ENCODE measurements at places on chromosomes 4 and X. TPM values are rescaled to one million over a fixed set of nuclear protein-coding genes. Genes with fewer than 3 reads are reported as not detected.

DNA sequence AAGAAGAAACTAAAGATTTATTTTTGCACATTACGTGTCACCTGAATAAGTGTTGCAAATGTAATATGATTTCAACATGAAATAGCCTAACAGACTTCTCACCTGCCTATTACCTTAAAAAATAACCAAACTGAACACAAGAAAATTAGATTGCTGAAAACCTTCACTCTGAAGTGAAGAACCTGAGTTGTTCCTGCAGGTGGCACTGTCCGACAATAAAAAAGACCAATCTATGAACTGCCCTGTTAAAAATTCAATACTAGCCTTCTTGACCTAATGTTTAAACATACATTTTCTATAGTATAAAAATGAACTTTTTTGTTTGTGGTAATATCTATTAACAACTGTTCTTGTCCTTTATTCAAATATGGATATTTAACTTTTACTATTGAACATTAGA is 69.2 kb upstream of the PNPLA4 start:
- no peak for DNase-seq

DNA sequence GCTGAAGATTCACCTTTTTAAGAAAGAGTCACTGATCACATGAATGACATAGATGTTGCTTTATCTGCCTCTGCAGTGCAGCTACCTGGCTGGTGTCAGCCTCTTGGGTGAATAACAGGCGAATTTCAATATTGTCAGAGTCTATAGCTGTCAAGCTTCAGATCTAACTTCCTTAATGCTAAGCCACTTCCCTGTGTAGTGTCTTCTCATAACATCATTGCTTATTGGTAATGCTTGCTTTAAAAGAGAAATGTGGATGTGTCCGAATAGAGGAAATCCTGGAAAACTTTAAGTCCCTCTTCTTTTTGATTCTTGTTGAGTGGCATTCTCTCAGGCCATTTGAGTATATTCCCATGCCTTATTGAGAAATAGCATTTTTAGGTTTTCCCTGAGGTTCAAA is 7.3 kb upstream of the IGFBP7 start:
- DNase-seq: no peak

DNA sequence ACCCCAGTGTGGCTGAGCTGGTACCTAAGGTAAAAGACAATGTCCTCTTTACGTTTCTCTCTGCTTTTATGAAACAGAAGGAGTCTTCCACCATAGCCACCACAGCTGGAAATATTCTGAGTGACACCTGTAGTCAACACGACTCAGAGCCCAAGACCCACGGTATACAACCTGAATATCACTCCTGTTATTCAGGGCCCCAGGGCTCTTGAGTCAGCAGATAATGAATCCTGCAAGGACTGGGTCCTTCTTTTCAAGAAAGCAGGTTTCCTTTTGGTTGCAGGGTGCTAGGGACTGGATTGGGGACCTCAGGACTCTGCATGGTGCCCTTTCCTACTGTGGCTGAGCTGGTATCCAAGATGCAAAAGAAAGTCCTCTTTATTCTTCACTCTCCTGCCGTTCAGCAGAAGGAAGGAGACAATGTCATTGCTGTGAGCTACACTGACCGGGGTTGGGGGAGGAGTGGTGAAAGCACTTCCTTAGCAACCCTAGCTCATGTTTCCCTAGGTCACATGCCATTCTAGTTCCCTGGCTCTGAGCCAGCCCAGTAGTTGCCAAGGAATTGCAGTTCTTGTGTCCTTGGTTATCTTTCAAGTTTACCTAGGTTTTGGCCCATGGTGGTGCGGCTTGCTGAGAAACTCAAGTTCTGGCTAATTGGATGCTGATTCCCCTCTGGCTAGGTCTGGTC is 23.7 kb upstream of the UNC5C start:
- no peak for DNase-seq

GRCh38 chr4:125334926-125335325 is 20.2 kb downstream of the FAT4 start:
- DNase-seq: no peak

- peak; percentile 90 for DNase-seq
Measured at GRCh38 chrX:153474718-153475117, 4.3 kb upstream of the HAUS7 start.

DNA sequence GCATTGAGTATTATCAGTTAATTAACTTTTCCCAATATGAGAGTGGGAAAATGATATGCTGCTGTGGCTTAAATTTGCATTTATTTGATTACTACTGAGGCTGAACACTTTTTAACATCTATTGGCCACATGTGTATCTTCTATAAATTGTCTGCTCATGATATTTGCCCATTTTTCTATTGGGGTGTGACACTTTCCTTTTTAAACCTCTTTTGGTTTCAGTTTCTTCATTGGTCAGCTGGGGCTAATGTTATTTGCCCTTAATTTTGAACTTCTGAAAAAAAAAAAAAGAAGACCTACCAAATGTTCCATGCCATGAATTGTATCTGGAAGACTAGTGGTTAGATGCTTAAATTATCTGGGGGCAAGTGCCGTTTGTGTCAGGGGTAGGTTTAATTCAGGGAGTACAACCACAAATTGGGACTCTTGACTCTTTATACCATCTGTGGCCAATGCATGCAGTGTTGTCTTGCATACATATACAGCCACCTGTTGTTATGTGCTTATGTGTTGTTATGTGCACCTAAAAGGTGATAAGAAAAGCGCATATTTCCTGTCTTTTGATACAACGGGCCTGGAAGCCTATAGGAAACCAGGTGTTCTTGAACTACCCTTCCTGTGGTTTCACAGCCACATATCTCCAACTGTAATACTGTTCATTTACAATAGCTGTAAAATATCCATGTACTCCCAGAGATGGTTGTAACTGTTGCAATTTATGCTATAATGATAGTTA is 49.0 kb downstream of the SH2D1A start:
- DNase-seq: no peak

GRCh38 chr4:138851391-138852335 is 163.9 kb upstream of the NOCT start:
- DNase-seq: no peak

DNA sequence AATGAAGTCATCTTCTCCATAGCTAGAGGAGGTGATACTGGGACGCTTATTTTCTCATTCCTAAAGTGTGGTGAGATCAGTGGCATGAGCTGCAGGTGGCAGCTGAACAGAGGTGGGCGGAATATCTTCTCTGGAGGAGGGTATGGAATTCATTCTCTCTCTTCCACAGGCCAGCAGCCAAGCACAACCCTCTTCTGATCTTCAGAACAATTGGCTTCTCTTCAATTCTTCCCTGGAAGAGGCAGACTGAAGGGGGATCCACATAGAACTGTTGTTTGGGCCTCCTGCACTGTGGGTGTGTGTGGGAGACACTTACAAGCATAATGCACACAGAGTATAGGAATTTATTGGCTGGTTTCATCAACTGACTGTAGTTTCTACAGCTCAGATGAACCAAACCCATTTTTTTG is 180.4 kb upstream of the RASGEF1B start:
- no peak for DNase-seq

- no peak for DNase-seq
Measured at GRCh38 chr4:15077969-15078368, 75.7 kb downstream of the CPEB2 start.

- DNase-seq: no peak
Measured at GRCh38 chr4:45410701-45411210, 684.4 kb upstream of the GNPDA2 start.

DNA sequence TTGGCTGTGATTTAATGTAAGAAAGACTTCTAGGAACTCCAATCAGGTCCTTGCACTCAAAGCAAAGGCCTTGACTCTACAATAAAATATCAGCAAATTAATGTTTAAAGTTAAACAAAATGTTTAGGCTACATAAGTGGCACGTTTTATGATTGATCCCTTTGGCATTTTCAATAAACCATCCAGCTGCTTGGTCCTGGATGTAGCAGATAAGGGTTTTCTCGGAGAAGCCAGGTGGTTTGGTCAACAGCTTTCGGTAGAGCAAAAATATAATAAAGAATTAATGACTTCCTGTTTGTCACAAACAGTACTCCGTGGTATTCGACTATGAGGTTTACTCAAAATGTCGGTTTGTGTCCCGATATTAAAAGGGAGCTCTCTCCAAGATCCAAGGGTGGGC is 95.8 kb downstream of the GEMIN8 start:
- DNase-seq: no peak

DNA sequence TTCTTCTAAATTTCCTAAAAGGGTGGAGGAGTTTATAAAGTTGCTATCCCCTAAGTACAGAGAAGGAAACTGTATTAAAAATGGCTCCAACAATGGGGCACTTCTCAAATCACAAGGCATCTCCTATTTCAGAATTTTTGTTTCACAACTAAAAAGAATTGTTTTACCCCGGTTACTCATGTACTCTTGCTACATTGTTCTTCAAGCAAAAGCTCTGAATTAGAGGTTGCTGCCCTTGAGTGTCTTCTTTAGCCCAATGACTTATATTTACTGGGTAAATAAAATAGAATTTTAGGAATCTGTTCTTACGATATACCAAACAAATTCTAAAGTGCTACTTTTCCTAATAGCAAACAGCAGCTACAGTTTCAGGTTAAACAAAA is 67.5 kb downstream of the PPEF2 start:
- DNase-seq: no peak

The YTHDC1 gene
- 83.8 TPM for total RNA-seq

- no peak for DNase-seq
Measured at GRCh38 chrX:151790481-151791160, 56.1 kb downstream of the CNGA2 start.

The TRIM61 gene
- total RNA-seq: 1.2 TPM

The GPR173 gene
- 1.3 TPM for total RNA-seq

DNA sequence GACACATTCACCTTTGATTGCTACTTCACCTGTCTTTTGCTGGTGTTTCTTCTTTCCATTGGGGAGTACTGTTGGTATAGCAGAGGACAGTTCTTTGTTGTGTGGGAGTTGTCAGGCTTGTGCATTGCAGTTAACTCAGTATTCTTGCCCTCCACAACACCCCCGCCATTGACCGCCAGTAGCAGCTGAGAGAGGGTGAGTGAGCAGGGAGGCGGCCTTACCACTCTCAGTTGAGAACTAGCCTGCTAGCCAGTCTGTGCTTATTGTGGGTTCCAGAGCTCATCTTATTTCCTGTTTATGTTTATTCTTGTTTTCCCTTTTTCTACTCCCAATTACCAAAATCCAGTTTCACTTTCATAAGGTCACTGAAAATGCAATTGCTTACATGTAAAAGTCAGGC is 52.2 kb downstream of the STIM2 start:
- DNase-seq: no peak

The HPSE gene
- total RNA-seq: 9.1 TPM

The GABRG1 gene
- total RNA-seq: not detected

The TMEM33 gene
- 41.0 TPM for total RNA-seq

GRCh38 chrX:38999967-39000745 is 198.9 kb downstream of the MID1IP1 start:
- DNase-seq: no peak

The DYNLT3 gene
- total RNA-seq: 38.2 TPM

The SH3D19 gene
- 100 TPM for total RNA-seq

DNA sequence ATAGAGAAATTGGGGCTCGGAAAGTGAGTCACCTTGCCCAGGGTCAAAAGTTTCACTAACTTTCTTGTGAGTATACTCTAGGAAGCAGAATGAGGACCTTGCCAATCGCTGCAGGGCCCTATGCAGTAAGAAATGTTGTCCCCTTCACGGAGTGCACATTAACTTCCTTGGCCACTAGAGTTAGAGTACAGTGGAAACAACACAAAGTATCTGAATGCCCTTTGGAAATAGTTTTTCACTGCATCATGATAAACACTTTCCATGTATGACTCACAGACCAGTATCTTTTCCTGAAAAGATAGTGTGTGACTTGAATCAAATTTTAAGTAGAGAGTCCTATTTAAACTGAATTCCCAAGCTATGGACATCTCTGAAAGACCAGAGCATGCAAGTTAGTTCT is 45.5 kb upstream of the STK26 start:
- no peak for DNase-seq

The SH3BGRL gene
- total RNA-seq: 149 TPM
